Chondrocyte (in vitro differentiated cells): ENCODE measurements at places on chromosomes 11 and 22. TPM values are rescaled to one million over a fixed set of nuclear protein-coding genes. Genes with fewer than 3 reads are reported as not detected.

DNA sequence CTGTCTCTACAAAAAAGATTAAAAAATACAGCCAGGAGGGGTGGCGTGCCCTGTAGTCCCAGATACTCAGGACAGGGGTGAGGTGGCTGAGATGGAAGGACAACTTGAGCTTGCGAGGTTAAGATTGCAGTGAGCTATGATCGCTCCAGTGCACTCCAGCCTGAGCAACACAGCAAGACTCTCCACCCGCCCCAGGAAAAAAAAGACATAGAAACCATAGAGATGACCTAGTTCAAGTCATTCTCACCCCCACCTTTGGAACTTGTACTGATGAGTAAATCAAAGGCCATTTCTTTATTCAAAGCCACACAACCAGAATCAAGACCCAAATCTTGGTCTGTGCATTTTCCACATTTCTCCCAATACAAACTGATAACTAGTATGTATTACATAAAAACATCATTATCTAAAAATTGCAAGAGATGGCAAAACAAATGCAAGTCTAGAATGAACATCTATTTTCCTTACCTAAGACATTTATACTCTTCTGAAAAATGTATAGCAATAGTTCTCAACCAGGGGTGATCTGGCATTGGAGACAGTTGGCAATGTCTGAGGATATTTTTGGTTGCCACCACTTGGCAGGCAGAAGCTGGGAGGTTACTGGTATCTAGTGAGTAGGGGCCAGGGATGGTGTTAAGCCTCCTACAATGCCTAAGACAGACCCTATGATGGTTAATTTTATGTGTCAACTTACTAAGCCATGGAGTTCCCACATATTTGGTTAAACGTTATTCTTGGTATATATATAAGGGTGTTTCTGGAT, 34.6 kb downstream of the LGR4 start:
- no peaks in the 10 kb centered on the region for H3K27me3 ChIP-seq
- no peak overlapping the region for H3K4me3 ChIP-seq
- no peak for DNase-seq
- H3K36me3 ChIP-seq, result no peaks in the 10 kb centered on the region

DNA sequence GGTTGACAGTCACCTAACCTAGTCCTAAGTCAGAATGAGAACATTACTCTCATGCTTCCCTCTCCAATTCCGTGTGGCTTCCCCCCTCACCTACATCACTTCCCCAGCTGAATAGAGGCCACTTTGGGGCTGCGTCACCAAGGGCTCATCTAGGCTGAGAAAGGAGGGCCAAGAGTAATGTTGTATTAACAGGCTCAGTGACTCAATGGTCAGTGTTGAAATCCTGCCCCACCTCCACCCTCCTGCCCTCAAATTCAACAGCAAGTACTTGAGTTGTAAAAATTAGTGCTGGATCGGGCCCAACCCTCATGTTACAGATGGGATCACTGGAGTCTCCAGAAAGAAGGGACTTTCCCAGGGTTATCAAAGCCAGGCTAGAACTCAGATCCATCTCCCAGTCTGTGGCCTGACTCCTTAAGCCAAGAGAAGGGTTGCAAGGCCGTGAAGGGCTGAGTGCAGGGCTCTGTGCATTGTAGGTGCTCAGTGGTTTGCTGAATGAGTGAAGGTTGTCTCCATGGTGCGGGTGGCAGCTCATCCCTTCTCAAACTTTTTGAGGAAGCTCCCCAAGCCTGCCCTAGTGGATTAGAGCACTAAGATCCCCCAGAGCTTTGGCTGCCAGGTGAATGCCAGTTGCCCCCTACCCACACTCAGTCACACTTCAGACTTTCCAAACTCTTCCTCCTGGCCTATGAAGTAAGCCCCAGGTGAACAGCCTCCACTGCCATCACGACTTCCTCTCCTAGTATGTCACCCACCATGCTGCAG, 3.2 kb downstream of the DGAT2 start:
- peak; percentile 48 for DNase-seq
- no peaks in the 10 kb centered on the region for H3K36me3 ChIP-seq
- H3K4me1 ChIP-seq, result peaks cover 15% of the 10 kb centered on the region
- H3K4me3 ChIP-seq, result no peak overlapping the region
- H3K27me3 ChIP-seq, result peaks cover 33% of the 10 kb centered on the region

DNA sequence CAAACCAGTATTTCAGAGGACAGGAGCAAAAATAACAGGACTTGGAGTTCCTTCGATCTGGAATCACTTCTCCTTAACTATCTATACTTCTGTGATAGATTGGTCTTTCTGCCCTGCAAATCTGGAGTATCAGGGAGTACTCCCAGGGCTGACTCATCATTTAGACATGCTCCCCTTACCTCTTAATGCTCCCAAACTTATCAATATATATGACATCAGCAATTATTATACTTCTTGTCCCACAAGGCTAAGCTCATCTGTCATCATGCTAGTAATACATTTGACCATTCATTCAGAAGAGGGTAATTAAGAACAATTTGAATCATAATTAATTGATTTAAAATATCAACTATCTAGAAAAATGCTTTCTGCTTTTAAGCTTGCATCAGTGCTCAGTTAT, 163.8 kb downstream of the SWAP70 start:
- no peaks in the 10 kb centered on the region for H3K27me3 ChIP-seq
- DNase-seq, result no peak
- no peak overlapping the region for H3K4me3 ChIP-seq

Gene CABP2
- not detected in 3 replicates for total RNA-seq

DNA sequence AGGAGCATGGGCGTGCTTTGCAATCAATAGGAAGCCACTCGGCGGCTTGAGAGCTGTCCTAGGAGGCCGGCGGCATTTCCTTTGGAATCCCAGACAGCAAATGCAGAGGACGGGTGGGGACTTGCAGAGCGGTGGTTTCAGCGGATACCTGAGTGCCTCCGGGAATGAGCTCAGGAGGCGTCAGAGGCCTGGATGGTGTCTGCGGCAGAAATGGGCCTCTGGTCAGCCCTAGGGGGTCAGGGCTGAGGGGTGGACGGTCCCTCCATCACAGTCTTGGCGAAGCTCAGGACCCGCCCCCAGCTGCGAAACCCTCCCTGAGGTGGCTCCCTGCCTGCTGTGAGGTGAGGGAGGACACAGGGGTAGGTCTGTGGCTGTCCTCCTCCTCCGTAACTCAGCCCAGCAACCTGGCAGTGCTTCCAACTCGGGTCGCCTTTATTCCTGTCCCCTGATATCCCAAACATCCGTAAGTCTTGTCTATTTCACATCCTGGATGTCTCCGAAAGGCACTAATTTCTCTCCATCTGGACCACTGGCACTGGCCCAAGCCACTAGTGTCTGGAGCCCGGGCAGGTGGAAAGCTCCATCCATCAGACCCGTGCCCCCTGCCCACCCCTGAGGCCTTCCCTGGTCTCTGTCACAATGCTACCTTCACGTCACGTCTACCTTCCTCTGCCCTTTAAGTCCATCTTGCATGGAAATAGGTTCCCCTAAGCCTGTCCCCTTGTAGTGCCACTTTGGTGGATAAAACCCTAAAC, 686.6 kb downstream of the BRD1 start:
- H3K27me3 ChIP-seq, result peaks cover 10% of the 10 kb centered on the region
- H3K36me3 ChIP-seq, result no peaks in the 10 kb centered on the region
- no peak overlapping the region for H3K27ac ChIP-seq
- no peaks in the 10 kb centered on the region for H3K4me1 ChIP-seq
- no peak overlapping the region for H3K4me3 ChIP-seq

DNA sequence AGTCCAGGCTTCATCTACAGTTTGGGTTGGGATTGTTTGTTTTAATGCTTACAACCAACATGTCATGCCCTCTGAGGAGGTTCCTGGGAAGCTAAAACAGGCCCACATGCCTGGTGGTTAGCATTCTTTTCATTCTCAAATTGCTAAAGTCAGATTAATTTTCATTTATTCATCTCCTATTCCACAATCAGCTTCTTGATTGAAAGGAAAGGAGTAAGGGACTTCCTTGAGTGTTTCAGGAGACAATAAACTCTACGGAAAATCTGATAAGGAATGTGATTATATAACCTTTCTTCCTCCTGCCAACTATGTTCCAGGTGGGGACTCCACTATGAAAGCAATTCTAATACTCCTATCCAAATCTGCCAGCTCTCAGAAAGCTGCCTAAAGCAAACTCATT, 30.8 kb downstream of the MRTFA start:
- no peaks in the 10 kb centered on the region for H3K27me3 ChIP-seq
- H3K27ac ChIP-seq, result peak overlapping the region; percentile 19
- DNase-seq, result no peak
- no peak overlapping the region for H3K4me3 ChIP-seq

Gene AGBL2
- total RNA-seq, result 0.18 to 0.58 TPM (median 0.40 TPM) in 3 replicates

DNA sequence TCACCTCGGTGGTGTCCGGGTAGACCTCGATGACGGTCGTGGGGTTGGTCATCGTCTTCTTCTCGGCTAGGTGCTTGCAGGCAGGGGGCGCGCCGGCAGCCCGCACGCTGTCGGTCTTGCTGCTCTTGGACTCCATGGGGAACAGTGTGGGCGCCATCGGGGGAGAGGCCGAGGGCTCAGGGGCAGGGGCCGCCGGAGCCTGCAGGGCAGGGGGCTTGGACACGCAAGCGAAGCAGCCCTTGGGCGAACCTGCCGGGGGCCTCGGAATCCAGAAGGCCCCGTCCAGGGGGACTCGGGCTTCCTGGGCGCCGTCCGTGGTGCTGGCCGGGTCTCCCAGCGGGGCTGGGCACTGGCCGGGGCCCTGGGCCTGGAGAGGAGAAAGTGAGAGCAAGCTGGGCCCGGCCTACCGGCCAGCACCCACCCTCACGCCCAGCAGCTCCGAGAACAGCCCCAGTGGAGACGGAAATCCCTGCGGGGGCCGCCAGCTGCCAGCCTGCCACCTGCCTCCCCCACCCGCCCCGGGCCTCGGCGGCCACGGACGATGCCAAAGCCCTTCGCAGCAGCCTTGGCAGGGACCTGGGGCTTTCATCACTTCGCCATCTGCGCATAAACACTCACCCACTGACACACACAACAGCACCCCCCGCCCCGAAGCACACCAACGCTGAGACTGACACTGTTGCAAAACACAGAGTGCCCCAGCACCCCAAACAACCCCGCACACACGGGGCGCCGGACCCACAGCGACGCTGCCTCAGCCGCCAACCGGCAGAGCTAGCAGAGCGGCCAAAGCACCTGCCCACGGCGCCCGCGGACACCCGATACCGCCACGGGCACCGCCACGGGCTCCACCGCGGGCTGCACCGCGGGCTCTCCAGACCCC, 2.4 kb downstream of the IFITM10 start:
- peaks cover 27% of the 10 kb centered on the region for H3K36me3 ChIP-seq
- H3K4me3 ChIP-seq, result peak overlapping the region; percentile 92
- H3K27ac ChIP-seq, result peak overlapping the region; percentile 36
- peak; percentile 94 for DNase-seq
